AG20443 (cell line): ENCODE measurements at places on chromosomes 5 and 9.

GRCh38 chr5:82861701-82862100 lies 215.5 kb downstream of the TMEM167A start:
- peak; percentile 26 for DNase-seq

- DNase-seq: no peak
Observed at GRCh38 chr9:121075251-121076036, 689 bp downstream of the CNTRL start.

DNA sequence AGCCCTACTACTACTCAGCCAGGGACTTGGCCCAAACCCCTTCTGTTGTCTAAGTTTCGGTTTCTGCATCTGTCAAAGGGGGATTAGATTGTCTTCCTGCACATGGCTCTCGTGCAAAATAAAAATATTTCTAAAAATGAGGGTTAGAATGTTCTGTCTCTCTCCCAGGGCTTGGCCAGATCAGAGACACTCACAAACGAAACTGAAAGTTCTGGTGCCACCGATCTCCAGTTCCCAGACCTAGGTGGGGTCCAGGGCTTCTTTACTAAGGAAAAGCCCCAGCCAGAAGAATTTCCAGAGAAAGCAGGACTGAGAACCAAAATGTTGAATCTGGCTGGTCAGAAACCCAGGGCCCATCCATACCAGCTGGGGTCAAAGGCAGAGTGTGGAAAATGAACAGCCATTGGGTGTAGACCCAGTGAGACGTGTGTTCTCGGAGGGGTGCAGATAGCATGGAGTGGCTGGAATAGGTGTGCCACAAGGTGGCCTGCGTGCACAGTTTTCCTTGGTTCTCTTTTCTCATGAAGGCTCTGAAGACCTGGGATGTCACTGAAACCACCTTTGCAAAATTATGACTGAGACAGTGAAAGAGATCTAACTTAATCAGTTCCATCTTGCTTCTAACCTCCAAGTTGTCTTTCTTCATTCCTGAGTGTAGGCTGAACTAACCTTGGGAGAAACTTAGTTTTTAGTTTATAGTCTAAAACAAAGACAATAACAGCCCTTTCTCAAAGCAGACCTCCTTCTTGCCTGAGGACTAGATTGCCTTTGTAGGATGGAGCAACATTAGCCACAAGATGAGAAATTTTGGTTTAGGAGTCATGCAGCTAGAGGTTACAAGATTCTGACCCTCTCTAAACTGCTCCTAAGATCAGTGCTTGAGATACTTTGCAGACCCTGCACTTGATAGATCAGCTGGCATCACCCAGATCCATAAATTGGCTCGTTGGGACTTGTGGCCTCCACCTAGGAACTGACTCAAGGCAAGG lies 2.3 kb upstream of the SLC23A1 start:
- peak; percentile 66 for DNase-seq

DNA sequence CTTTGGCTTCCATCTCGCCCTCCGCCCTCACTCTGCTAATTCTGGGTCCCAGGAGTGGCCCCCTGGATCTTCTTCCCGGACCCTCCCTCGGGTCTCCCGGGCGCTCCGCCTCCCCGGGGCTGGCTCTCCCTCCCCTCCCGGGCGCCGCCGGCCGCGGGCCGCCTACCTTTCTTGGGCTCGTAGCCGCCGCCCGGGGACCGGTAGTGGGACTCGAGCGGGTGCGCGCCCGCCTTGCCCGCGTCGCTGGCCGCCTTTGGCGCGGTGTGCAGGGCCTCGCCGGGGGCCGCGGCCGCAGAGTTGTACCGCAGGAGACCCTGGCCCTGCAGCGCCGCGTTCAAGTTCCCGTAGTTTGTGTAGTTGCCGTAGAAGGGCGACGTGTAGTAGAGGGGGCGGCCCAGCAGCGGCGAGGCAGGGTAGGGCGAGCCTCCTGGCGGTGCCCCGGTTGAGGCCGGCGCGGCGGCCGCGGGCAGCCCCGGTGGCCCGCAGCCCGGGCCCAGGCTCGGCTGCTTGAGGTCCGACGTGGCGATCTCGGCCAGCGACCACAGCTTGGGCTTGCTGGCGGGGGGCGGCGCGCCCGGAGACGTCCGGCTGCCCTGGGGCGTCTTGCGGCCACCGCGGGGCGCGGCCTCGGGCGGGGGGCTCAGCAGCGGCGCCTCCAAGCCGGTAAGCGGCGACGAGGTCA lies 3.2 kb downstream of the IRX2 start:
- no peak for DNase-seq
